ENCODE measurements at places on chromosomes 13 and 19.

- peak; percentile 33 for DNase-seq
These were observed 1.1 kb downstream of the NAA16 start for GRCh38 chr13:41312176-41312500.

- DNase-seq = peak; percentile 66
These were observed 19.6 kb downstream of the CELF5 start for GRCh38 chr19:3243819-3244700.

DNA sequence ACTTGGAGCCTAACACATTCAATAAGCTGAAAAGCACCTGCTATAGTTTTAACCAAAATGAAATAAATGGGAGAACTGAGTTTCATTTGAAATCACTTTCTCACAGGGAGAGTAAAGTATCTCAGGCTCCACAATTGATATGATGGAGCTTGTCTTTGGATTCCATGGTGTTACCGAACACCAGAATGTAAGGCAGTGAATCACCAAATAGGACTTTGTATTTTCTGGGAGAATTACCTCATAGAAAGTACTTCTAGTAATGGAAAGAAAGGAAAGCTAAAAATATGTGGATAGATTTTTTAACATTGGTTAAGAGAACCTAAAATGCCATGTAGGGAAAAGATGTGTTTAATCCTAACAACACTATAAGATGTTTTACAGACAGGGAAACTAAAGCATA is 123.6 kb downstream of the NALCN start:
- DNase-seq = no peak

DNA sequence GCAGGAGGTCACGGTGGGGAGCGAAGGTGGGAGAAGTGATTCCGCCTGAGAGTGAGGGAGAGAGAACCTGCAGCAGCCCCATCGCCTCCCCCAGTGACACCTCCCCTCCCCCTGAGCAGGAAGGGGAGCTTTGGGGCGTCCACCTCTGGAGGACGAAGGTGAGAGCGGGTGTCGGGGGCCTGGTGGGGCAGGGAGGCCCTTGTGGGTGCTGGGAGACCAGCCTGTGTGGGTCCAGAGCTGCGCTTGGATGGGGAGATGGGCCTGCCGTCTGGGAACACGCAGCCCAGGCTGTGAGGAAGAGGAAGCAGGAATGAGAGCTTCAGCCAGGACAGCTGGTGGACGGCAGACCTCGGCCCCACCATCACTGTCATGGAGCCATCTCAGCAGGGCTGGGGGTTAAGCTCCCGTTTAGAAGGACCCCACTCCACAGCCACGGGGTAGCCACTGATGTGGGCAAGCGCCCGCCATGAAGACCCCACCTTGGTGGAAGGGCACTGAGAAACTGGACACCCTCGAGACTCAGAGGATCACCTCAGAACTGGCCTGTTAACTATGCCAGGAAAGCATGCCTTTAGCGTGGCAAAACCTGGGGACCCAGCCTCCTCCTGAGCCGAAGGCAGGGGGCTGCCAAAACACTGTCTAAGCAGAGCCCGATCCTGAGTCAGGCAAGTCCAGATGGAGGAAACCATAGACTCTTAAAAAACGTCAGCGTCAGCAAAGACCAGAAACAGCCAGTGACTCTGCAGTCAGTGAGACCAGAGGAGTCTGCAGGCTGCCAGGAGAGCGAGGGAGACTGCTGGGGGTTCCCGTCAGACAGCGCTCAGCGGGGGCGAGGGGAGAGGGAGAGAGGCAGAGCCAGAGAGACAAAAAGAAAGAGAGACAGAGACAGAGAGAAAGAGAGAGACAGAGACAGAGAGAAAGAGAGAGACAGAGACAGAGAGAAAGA is 6.4 kb upstream of the PROZ start:
- peak; percentile 23 for DNase-seq

DNA sequence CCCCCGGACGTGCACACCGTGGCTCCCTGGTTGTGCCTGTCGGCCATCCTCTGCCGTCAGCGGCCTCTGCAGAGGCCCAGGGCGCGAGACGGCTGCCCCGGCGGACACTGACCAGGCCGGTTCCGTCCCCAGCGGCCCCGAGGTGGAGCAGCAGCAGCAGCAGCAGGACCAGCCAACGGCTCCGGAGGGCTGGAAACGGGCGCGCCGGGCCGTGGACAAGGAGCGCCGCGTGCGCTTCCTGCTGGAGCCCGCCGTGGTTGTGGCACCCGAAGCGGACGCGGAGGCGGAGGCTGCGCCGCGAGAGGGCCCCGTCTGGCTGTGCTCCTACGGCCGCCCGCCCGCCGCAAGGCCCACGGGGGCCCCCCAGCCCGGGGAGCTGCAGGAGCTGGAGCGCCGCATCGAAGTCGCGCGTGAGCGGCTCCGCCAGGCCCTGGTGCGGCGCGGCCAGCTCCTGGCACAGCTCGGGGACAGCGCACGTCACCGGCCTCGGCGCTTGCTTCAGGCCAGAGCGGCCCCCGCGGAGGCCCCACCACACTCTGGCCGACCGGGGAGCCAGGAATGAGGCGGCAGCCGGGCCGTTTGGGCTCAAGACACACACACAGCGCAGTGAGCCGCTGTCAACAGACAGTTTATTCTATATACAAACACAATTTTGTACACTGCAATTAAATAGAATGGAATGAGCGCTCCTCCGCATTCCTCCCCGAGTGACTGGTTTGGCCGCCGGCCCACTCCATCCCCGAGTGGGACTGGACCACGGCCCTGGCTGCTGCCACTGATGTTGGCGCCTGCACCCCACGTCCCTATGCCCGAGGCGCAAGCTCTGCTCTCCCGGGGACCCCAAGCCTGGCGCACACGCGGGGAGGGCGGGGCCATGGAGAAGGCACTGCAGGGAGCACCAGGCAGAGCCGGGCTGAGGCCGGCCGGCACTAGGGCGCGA is 9.1 kb downstream of the GRIN3B start:
- DNase-seq = no peak

- DNase-seq = peak; percentile 26
These were observed 67.8 kb downstream of the RASA3 start for GRCh38 chr13:114064450-114065140.

- no peak for DNase-seq
These were observed 7.6 kb downstream of the NUCB1 start for GRCh38 chr19:48907671-48908070.

GRCh38 chr19:13691569-13692435 is 72.5 kb upstream of the MRI1 start:
- DNase-seq = no peak

DNA sequence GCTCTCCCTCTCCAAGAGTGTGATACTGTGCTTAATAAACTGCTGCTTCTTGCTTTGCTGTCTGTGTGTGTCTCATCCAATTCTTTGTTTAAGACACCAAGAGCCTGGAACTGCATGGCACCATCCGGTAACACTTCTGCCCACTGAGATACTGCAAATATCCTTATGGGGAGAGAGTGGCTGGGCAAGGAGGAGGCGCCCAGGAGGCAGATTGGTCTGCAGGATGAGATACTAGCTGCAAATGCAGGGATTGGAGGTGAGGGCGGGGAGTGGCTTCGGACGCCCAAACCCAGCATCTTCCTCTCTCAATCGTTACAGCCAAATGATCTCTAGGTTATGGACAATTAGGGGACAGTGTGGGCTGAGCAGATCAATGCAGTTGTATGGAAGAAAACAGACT is 1.7 kb upstream of the SIGLEC7 start:
- DNase-seq = no peak

DNA sequence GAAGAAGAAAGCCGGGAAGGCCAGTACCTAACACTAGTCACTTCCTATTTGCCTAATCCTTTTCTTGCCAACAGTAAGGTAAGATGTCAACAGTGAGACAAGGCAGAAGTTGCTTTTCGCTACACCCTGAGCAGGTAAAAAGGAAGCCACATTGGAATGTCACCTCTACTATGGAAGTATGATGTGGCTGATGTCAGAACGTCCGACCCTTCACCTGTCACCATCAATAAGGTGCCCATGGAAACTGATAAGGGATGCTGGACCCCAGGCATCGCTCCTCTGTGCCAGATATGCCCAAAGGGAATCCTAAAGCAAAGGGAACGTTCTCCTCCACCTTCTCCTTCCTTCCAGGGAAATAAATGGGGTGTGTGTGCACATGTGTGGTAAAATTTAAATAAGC is 34.3 kb downstream of the COL4A1 start:
- no peak for DNase-seq
